ENCODE measurements at places on chromosomes 2 and 18.

DNA sequence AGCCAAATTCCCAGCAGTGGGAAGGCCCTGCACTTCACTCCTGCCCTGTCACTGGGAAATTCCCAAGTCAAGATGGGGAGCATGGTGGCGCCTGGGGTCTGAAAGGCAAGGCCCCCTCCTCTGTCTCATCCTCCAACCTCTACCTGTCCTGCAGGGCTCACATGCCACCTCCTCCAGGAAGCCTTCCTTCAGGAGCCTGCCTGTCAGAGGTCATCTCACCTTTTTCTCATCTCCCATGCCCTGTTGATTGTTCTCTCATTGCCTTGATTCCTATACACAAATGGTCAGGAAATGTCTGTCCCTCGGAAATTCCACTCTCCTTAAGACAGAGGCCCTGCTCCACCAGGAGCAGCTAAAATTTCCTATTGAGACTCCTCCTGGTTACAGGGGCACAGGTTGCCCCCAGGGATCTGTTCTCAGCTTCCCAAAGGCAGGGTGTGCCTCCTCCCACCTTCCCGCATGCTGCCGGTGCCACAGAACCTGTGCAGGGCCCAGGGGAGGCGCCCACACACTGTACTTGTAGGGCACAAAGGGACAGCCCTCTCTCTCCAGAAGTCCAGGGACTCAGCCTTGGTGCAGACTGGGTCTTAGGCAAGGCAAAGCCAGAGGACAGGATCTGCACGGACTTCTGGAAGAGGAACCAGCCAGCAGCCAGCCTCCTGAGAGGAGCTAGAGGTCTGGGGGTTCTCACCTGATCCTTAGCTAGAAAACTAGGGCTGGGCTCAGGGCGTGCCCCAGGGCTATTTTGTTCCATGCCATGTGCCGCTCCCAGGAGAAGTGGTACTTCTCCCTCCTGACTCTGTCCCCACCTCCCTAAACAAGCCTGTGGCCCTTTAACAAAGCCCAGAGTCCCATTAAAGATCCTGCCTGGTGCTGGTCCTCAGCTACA is 12.9 kb downstream of the HES6 start:
- DNase-seq, result no peak

GRCh38 chr2:9809448-9810088 is 33.7 kb upstream of the TAF1B start:
- DNase-seq, result no peak

DNA sequence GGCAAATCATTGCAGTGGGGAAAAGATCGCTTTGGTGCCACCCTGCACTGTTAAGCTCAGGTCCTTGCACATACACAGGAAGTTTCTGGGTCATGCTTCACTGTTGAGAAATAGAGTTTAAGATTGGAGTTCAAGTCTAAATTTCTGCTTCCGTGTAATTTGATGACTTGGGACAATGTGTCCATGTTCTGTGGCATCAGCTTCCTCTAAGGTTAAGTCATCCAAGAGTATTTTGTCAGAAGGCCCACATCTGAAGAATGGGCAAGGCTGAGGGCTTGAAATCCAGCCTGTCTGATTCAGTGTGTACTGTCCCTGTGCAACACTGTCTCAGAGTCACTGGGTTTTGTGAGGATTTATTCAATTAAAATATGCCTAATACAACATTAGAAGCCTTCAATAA is 880.7 kb downstream of the SUCLG1 start:
- no peak for DNase-seq

DNA sequence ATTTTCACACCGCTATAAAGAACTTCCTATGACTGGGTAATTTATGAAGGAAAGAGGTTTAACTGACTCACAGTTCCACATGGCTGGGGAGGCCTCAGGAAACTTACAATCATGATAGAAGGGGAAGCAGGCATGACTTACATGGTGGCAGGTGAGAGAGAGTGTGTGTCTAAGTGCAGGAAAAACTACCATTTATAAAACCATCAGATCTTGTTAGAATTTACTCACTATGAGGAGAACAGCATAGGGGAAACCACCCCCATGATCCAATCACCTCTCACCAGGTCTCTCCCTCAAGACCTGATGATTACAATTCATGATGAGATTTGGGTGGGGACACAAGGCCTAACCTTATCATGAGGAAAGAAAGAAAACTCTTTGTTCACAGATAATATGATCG is 174.6 kb downstream of the SRBD1 start:
- DNase-seq, result no peak

- no peak for DNase-seq
Measured at GRCh38 chr18:62720766-62721613, 5.6 kb downstream of the PHLPP1 start.

- DNase-seq, result no peak
Measured at GRCh38 chr2:239443666-239444567, 43.1 kb upstream of the HDAC4 start.

DNA sequence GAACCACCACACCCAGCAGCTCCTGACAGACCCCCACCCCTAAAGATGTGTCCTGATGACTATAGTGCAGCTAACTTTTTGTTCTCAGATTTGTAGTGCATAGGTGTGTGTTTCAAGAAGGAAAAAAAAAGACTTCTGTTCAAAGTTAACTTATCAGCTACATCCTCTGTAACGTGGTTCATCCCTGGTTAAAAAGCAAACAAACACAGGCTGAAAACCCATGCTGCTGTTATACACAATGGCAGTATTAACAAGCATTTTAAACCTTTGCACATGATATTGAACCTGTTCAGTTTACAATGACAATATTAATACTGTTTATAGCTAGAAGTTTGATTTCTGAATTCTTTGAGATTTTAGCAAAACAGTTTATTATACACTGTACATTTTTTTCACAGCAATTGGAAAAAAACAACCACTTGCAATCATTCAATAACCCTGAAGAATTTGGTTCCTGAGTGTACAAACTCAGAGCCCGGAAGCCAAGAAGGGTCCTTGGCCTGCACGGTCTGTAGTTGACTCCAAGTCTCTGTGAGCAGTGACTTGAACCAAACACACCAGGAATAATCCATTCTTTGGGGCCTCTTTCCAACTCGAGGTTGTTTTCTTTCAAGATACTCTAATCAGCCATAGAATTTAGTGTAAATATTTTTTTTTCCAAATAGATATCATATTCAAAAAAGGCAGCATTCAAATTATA is 153.2 kb upstream of the MAPRE2 start:
- no peak for DNase-seq

DNA sequence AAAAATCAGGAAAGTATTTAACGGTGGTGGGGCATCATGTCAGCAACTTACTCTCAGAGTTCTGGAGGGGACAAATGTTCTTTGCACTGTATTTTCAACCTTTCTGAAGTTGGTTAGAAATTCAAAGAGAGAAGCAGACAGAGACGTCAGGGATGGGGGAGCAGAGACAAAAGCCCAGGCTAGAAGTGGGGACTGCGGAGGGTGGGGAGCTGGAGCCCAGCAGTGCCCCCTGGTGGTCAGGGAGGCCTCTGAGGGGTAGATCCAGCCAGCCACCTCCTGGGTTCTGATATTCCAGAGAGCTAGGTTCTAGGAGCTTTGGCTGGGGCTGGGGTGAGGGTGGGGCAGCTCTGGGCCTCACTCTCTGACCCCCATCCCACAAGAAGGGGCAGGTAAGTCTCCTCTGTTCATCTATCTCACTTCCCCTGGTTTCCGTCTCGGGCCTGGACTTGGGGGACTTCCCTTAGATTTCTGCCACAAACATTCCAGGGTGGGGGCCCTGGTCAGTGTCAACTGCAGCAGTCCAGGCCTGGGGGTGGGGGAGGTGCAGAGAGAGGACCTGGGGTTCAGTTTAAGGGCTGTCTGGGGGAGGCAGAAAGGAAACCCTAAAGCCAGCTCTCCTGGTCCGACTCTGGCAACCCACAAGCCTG is 8.9 kb downstream of the TNS1 start:
- DNase-seq, result no peak

DNA sequence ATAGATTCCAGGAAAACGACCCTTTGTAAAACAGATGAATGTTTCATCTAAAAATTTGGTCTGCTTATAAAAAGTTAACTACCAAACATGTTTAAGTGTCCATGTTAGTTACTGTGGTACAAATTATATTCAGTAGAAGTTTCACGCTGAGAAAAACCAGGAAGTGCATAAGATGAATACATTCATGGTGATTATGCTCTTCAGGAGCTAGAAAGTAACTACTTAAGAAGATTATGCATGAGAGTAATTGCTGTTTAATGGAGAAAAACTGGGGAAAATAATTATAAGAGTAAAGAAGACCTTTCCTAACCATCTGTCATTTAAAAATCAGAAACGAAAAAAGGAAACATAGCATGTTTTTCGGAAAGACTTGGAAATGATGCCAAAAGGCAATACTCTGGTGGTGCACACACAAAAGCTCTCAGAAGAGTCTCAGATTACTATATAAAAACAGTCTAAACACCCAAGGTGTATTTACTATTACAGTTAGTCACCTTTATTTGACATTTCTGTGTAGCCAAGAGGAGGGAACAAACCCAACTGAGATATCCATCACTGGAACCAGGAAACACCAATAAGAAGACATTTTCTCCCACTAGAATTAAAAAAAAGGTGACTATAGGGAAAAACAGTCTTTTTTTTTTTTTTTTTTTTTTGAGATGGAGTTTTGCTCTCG is 38.8 kb upstream of the METTL21A start:
- DNase-seq, result no peak

DNA sequence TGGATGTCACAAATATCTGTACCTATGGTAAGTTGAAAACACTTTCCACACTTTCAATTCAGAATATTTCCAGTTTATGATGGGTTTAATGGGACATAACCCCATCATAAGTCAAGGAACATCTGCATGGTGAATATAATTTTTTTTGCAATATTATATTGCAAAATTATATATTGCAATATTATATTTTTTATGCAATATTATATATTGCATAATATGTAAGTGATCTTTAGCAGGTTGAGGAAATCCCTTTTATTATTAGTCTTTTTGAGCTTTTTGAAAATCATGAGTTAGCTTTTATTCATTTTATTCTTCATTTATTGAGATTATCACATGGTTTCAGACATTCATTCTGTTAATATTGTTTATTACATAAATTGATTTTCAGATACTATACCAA is 342.2 kb upstream of the GALNT5 start:
- DNase-seq, result no peak

- peak; percentile 90 for DNase-seq
Measured at GRCh38 chr2:223041527-223042109, 10.4 kb upstream of the KCNE4 start.

GRCh38 chr18:58288921-58289797 is 245.1 kb downstream of the NEDD4L start:
- DNase-seq, result no peak

DNA sequence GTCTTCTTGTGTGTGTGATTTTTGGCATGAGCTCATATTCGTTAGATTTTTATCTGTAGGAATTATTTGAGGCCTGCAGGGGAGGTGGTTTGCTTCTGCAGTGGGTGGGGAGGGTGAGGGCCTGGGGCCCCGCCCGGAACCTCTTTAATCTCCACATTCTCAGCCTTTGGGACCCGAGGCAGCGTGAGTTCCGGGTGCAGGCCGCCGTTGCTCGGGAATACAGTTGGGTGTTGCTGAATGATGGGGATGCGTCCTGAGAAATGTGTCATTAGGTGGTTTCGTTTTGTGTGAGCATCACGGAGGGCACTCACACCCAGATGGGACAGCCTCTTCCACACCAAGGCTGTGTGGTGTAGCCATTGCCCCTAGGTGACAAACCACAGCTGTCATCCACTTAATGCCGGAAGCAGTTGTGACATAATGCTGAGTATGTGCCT is 13.7 kb upstream of the GAL3ST2 start:
- DNase-seq, result no peak

- no peak for DNase-seq
Measured at GRCh38 chr2:7919510-7919909, 762.3 kb upstream of the ID2 start.

- no peak for DNase-seq
Measured at GRCh38 chr2:160482673-160483072, 10.9 kb downstream of the RBMS1 start.

GRCh38 chr2:8399731-8400130 is 282.1 kb upstream of the ID2 start:
- DNase-seq, result no peak

GRCh38 chr2:50995610-50996009 is 36.3 kb downstream of the NRXN1 start:
- no peak for DNase-seq

- peak; percentile 20 for DNase-seq
Measured at GRCh38 chr2:119888680-119889079, 124.2 kb upstream of the EPB41L5 start.

GRCh38 chr2:156800065-156800653 is 364.0 kb downstream of the GPD2 start:
- DNase-seq, result no peak

- DNase-seq, result no peak
Measured at GRCh38 chr2:46796031-46796430, 119.6 kb downstream of the MCFD2 start.

- no peak for DNase-seq
Measured at GRCh38 chr2:140122001-140122400, 1341.8 kb upstream of the NXPH2 start.

GRCh38 chr18:76434452-76434851 is 60.6 kb downstream of the ZNF516 start:
- DNase-seq, result no peak

- DNase-seq, result no peak
Measured at GRCh38 chr2:43776324-43776723, 2.5 kb downstream of the DYNC2LI1 start.

DNA sequence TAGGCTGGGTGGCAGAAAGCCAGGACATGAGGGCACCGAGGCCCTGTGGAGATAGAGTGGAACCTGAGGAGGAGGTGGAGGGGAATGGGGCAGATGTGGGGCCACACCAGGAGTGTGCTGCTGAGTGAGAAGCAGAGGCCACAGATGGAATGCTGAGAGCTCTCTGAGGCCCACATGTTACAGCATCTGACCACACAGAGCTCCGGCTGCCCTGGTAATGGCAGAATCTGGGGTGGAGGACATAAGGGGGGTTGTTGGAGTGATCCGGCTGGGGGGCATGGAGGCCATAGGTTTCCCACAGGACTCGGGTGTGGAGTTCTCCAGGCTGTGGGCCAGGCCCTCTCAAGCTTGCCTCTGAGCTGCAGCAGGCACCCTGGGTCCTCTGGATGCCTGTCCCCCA is 3.8 kb downstream of the MZT2B start:
- no peak for DNase-seq

DNA sequence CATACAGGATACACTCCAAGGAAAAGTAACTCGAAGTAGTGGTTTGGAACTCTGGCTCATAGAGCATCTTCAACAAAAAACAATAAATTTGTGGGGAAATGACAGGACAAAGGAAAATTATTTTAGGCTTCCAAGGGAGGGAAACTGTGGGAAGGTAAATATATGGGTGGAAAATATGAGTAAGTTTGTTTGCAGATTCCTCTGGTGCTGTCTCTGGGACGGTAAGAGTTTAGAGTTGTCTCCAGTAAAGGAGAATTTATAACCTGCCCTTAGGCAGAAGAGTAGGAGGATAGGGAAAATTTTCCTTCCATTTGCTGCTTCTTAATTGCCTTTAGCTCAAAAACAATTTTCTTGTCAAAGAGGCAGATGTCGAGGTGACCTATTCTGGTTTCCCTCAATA is 19.3 kb downstream of the HNMT start:
- no peak for DNase-seq

- no peak for DNase-seq
Measured at GRCh38 chr18:76974386-76974785, 152.0 kb downstream of the ZNF236 start.

- DNase-seq, result no peak
Measured at GRCh38 chr2:101679801-101680487, 17.6 kb upstream of the MAP4K4 start.

GRCh38 chr2:41375901-41376300 is 671.9 kb upstream of the PKDCC start:
- DNase-seq, result no peak
